Psoas muscle (tissue), 8 donors: ENCODE measurements at places on chromosomes 13 and 19. TPM values are rescaled to one million over a fixed set of nuclear protein-coding genes. Genes with fewer than 3 reads are reported as not detected.

- no peak for DNase-seq
- H3K36me3 ChIP-seq: no peaks in the 10 kb centered on the region
Observed at GRCh38 chr13:101150998-101151397, 265.3 kb downstream of the NALCN start.

DNA sequence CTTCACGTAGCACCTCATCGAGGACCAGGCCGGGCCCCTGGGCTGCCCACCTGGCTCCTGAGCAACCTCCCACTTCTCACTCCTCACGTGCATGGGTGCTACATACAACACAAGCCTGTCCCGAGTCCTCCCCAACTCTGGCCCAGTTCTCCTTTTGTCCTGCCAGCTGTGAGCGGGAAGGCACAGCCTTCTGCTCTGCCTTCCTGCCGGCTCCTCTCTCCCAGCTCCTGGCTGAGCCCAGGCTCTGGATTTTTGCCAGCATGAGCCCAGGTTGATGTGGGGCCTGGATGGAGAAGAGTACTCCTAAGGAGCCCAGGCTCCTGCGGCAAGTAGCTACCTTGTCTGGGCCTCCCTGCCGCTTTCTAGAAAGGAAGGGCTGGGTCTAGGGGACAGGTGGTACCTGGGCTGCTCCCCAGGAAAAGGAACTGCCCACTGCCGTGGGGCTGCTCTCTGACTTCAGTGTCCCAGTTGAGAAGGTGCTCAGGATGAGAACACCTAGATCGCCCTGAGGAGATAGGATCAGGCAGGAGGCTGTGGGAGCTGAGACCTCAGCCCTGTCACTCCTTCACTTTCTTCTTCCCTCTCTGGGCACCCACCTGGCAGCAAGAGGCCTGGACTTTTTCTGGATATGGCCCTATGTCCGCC lies 23.6 kb downstream of the LYL1 start:
- no peak for DNase-seq
- H3K4me3 ChIP-seq: no peak overlapping the region
- H3K36me3 ChIP-seq: peaks cover 62% of the 10 kb centered on the region
- H3K4me1 ChIP-seq: peaks cover 58% of the 10 kb centered on the region

GRCh38 chr13:46339035-46339666 lies 47.9 kb downstream of the RUBCNL start:
- H3K27ac ChIP-seq: no peak overlapping the region
- H3K4me3 ChIP-seq: no peak overlapping the region
- H3K27me3 ChIP-seq: no peaks in the 10 kb centered on the region
- no peaks in the 10 kb centered on the region for H3K4me1 ChIP-seq

DNA sequence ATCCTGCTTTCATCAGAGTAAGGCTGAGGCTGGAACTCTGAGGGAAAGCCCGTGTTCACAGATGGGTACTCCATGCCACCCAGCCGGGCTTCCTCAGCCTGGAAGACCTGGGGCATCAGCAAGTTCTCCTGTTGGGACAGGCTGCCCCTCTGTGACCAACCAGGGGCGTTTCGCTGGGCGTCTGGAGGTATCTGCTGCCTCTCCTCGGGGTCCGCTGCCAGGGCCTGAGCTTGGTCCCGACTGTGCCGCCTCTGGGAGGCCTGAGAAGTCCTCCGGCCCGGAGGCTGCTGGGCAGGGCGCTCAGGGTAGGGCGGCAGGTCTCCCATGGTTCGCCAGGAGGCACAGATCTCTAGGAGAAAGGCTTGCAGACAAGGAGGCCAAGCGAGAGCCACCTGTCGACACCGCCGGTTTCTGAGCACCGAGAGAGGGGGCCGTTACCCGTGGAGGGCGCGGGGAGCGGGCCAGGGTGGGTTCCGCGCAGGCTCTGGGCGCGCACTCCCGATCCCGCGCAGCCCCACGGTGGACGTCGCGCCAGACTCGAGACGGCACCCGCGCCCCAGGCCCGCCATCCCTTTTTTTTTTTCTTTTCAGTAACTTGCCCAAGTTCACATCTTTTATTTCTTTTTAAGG lies at the start of gene RSPH6A:
Gene RSPH6A (minus strand): TSS at position 458 of the 630 bp plus-strand sequence. CDS start 132 bp downstream, at position 326.
- peak within 1 kb of the TSS; percentile 49 for H3K4me3 ChIP-seq
- H3K27me3 ChIP-seq: no peaks in the 10 kb centered on the region
- no peak within 1 kb of the TSS for H3K27ac ChIP-seq
- no peak for DNase-seq
- peaks cover 6% of the 10 kb centered on the region for H3K36me3 ChIP-seq

DNA sequence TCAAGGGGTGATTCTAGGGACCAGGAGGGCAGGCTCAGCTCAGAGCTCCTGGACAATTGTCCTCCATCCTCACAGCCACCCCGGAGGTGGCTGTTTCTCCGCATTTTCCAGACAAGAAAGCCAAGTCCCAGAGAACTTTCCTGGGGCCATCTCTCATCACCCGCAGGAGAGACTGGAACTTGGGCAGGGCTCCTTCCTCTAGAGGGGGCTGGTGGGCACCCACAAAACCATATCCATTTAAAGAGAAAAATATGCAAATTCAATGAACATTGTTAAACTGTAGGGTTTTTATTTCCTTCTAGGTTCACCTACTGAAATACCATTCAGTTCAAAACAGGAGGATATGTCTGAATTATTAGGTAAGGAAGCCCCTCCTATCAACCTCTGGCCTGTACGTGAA lies 16.6 kb downstream of the SPACA7 start:
- no peak for DNase-seq
- no peak overlapping the region for H3K27ac ChIP-seq
- H3K36me3 ChIP-seq: no peaks in the 10 kb centered on the region
- no peaks in the 10 kb centered on the region for H3K27me3 ChIP-seq
- no peaks in the 10 kb centered on the region for H3K4me1 ChIP-seq

GRCh38 chr13:93746589-93746988 lies 520.0 kb downstream of the GPC6 start:
- no peaks in the 10 kb centered on the region for H3K36me3 ChIP-seq
- H3K4me3 ChIP-seq: no peak overlapping the region
- DNase-seq: no peak
- no peaks in the 10 kb centered on the region for H3K4me1 ChIP-seq
- H3K27ac ChIP-seq: no peak overlapping the region
- no peaks in the 10 kb centered on the region for H3K27me3 ChIP-seq

DNA sequence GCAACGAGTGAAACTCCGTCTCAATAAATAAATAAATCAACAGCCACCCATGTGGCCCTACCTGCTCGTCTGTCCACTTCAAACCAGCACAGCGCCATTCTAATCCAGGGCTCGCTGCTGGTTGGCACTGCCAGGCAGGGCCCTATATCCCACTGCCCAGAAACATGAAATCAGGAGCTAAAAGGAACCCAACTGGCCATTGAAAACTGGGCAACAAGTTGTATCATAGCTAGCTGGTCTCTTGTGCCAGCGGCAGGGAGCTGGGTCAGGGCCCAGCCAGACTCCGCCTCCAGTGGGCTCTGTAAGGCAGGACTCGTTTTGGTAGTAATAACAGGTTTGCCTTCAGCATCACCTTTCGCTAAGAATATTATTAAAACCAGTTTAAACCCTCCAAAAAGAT lies 39.3 kb downstream of the GGACT start:
- H3K36me3 ChIP-seq: no peaks in the 10 kb centered on the region
- peaks cover 10% of the 10 kb centered on the region for H3K4me1 ChIP-seq
- no peak overlapping the region for H3K4me3 ChIP-seq
- DNase-seq: no peak

- H3K4me1 ChIP-seq: no peaks in the 10 kb centered on the region
- H3K36me3 ChIP-seq: no peaks in the 10 kb centered on the region
- no peaks in the 10 kb centered on the region for H3K27me3 ChIP-seq
- H3K27ac ChIP-seq: no peak overlapping the region
Observed at GRCh38 chr19:50537769-50538230, 24.1 kb upstream of the ASPDH start.

DNA sequence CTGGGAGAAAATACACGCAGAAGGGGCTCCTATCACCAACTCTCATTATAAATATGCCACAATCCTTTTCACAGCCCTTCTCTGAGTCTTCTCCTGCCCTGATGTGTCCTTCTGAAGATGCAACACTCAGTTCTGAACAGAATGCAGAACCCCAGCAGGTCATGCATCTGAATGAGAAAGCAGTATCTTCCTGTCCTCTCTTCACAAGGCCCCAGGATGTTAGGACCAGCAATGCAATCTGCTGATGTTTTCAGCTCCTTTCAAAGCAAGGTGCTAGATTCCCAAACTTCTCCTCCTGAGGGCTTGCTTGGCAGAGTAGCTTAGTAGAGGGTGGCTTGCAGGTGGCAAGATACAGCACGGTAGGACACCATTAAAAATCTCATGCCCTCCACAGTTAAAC lies 22.3 kb upstream of the DOCK9 start:
- H3K27ac ChIP-seq: no peak overlapping the region
- H3K36me3 ChIP-seq: no peaks in the 10 kb centered on the region
- no peak for DNase-seq
- H3K4me3 ChIP-seq: no peak overlapping the region
- H3K27me3 ChIP-seq: no peaks in the 10 kb centered on the region

- H3K36me3 ChIP-seq: no peaks in the 10 kb centered on the region
- H3K27me3 ChIP-seq: peaks cover 7% of the 10 kb centered on the region
- H3K27ac ChIP-seq: no peak overlapping the region
- peak; percentile 12 for DNase-seq
- no peaks in the 10 kb centered on the region for H3K4me1 ChIP-seq
Observed at GRCh38 chr19:55424518-55424917, 16.9 kb upstream of the UBE2S start.

DNA sequence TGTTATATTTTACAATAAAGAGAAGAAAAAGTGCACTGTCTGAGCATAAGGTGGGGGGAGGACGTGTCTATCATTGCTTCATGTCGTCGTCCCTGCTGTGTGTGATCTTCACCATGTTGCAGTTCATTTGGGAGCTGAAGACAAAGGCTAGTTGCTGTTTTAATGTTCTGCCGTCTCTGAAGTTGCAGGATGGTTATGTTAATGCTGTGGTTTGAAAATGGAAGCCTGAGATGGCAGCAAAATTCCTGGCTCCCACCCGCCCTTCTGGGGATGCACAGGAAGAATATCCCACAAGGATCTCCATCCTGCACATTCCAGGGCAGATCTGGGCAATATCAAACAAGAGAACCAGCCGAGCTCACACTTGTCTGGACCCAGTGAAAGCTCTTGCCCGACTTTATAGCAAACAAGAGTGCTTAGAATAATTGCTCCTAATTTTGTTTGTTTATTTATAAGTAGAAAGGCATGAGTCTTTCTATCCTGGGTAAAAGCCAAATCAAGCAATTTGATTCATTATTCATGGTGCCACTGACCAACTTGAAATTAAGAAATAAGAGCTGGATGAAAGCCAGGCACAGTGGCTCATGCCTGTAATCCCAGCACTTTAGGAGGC lies 110.3 kb upstream of the ABCC4 start:
- H3K4me3 ChIP-seq: no peak overlapping the region
- H3K36me3 ChIP-seq: no peaks in the 10 kb centered on the region
- H3K27me3 ChIP-seq: no peaks in the 10 kb centered on the region
- no peaks in the 10 kb centered on the region for H3K4me1 ChIP-seq
- DNase-seq: no peak
- no peak overlapping the region for H3K27ac ChIP-seq

- H3K4me1 ChIP-seq: peaks cover 57% of the 10 kb centered on the region
- H3K36me3 ChIP-seq: peaks cover 13% of the 10 kb centered on the region
- peak overlapping the region; percentile 98 for H3K27ac ChIP-seq
- H3K4me3 ChIP-seq: peak overlapping the region; percentile 30
- no peaks in the 10 kb centered on the region for H3K27me3 ChIP-seq
Observed at GRCh38 chr19:12953799-12954611, 3.0 kb downstream of the GADD45GIP1 start.

DNA sequence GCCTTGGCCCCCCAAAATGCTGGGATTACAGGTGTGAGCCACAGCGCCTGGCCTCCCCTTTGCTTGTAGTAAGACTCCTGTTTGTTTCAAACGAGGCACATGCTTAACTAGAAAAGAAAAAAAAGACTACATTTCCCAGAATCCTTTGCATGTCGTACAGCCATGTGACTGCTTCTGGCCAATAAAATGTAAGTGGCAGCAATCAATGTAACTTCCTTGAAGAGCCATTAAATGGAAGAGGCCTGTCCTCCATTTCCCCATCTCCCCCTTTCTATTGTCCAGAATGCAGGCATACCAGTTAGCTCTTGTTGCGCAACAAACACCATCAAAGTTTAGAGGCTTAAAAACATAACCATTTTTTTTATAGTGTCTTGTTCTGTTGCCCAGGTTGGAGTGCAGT lies 10.4 kb upstream of the GPR32 start:
- H3K27me3 ChIP-seq: no peaks in the 10 kb centered on the region
- H3K4me1 ChIP-seq: no peaks in the 10 kb centered on the region
- H3K27ac ChIP-seq: no peak overlapping the region

- H3K27ac ChIP-seq: no peak overlapping the region
- H3K4me1 ChIP-seq: no peaks in the 10 kb centered on the region
- peaks cover 11% of the 10 kb centered on the region for H3K27me3 ChIP-seq
- H3K4me3 ChIP-seq: no peak overlapping the region
- no peaks in the 10 kb centered on the region for H3K36me3 ChIP-seq
Observed at GRCh38 chr19:8607386-8607785, 3.1 kb downstream of the ADAMTS10 start.

DNA sequence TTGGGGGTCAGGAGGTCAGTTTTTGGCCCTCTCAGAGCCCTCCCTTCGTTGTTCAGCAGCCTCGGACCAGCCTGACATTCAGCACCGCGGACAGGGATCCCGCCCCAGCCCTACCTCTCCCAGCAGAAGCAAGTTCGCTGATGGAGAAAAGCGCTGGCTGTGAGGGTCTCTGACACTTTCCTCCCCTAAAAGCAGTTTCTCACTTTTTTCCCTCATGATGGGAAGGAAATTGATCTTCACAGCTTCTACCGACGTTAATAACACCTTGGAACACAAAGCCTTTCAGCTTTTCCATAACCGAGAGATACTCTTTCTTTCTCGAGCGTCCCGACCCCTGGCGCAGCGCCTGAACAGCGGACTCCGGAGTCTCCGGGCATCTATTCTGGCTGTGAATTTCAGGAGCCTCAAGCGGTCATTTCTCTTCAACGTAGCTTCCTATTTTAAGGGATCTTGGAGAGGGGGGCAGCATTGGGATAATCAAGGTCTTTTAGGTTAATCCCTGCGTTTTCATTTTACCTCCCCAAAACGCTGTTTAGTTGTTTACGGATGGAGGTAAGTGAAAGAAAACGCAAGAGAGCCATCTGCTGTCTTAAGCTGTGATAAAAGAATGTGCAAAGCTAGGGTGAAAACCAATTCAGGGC lies 467.2 kb downstream of the ITGBL1 start:
- H3K27me3 ChIP-seq: peaks cover 70% of the 10 kb centered on the region
- no peaks in the 10 kb centered on the region for H3K36me3 ChIP-seq
- H3K4me1 ChIP-seq: no peaks in the 10 kb centered on the region
- no peak for DNase-seq
- no peak overlapping the region for H3K27ac ChIP-seq
- H3K4me3 ChIP-seq: no peak overlapping the region

MAST1 gene
- total RNA-seq: not detected

C5AR1 gene
- 5.0 TPM for total RNA-seq

ZNF506 gene
- 12.5 TPM for total RNA-seq

KIR2DL3 gene
- not detected for total RNA-seq

ZNF431 gene
- total RNA-seq: 10.1 TPM

ZNF563 gene
- 1.6 TPM for total RNA-seq

SHISA7 gene
- total RNA-seq: not detected

ZNF112 gene
- total RNA-seq: 1.8 TPM

IFNL4 gene
- total RNA-seq: not detected

LGI4 gene
- 18.4 TPM for total RNA-seq

ZNF528 gene
- 5.9 TPM for total RNA-seq

ZNF763 gene
- 0.22 TPM for total RNA-seq
